ENCODE measurements at places on chromosomes 12 and 14.

- DNase-seq: no peak
Observed at GRCh38 chr14:41606282-41606531, 469 bp upstream of the LRFN5 start.

- no peak for DNase-seq
Observed at GRCh38 chr14:96162741-96163140, 41.9 kb upstream of the BDKRB2 start.

GRCh38 chr14:52395728-52396127 is 81.6 kb downstream of the PTGER2 start:
- DNase-seq: no peak

DNA sequence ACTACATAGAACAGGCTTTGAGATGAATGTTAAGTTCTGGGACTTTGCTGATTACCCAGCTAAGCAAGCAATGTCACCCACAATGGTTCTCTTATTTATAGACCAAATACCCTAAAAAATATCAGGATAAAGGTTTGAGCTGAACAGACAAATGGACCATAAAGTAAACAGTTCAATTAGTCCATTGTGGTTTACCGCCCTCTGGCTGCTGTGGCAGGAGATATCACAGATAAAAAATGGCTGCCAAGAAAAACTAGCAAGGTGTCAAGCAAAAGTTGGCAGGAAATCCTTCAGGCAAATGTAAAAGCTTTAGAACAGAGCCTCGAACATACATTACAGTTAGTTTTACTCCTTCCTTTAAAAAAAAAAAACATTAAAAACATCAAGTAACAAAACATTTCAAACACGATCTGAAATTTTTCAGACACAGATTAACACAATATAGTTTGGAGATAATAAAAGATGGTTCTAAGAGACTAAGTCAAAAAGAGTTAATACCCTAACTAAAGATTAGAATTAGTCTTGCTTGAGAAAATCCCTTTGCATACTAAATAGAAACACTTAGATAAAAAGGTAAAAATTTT is 41.3 kb downstream of the MED13L start:
- DNase-seq: peak; percentile 10

GRCh38 chr12:3371018-3371417 is 120.0 kb upstream of the PRMT8 start:
- DNase-seq: no peak

DNA sequence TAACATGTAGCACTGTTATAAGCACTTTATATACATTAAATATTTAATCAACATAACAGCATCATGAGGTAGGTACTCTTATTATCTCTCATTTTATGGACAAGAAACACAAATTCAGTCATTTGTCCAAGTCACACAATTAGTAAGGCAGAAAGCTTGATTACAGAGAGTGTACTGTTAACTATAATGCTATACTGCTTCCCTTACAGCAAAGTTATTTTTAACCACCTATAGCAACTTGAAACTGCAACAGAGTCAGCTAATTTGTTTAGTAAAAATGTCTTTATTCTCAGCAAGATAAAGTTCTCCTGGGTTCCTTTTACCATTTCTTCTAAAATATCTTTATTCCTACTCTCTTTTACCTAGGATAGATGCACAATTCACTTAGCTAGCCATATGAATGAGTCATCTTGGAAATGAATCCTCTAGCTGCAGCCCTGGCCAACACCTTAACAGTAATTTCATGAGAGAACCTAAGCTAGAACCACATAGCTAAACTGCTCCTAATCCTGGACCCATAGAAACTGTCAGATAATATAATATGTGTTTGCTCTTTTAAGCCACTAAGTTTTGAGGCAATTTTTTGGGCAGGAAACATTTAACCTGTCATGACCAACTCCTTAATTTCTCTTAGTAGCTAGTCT is 90.2 kb upstream of the HECTD1 start:
- DNase-seq: no peak

- DNase-seq: no peak
Observed at GRCh38 chr12:100959481-100959880, 164.9 kb downstream of the ANO4 start.

- no peak for DNase-seq
Observed at GRCh38 chr12:100984796-100985195, 190.2 kb downstream of the ANO4 start.

DNA sequence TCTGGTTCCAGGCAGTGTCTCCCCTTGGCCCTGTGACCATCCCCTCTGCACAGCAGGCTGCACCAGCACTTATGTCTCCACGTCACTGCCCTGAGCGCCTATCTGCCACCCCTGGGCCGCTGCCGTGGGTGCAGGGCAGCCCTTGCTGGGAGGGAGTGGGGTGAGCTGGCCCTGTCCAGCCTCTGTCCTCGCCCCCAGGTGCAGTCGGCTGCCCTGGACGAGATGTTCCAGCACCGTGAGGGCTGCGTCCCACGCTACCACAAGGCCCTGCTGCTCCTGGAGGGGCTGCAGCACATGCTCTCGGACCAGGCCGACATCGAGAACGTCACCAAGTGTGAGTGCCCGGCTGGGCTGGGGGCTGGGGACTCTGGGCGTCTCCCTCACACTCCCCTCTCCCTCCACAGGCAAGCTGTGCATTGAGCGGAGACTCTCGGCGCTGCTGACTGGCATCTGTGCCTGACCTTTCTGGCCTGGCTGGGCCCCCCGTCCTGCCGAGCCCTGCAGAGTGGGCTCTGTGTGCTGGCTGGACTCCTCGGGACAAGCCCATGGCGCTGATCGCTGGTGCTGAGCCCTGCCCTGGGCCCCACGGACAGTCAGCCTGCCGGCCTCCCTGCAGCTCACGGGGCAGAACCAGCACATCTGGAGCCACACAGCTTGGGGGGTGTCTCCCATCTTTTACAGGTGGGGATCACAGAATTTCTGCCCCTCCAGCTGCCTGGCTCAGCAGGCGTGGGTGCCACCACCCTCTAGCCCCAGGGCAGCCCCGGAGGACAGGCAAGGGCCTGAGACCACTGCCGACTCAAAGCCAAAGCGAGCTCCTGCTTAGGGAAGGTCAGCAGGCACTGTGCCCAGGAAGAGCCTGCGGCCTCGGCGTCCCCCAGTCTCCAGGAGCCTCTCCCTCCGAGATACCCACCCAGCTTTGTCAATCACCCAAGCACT is 7.9 kb upstream of the PUS1 start:
- no peak for DNase-seq

GRCh38 chr14:100788517-100788916 is 37.4 kb upstream of the MEG3 start:
- no peak for DNase-seq
